ENCODE measurements at places on chromosomes 3 and 15. TPM values are rescaled to one million over a fixed set of nuclear protein-coding genes. Genes with fewer than 3 reads are reported as not detected.

The TUSC2 gene
- total RNA-seq, result 40.7 TPM

The UPK1B gene
- 12.1 TPM for total RNA-seq

The CCDC54 gene
- total RNA-seq, result not detected

The ADGRG7 gene
- total RNA-seq, result not detected

The LINGO1 gene
- 10.0 TPM for total RNA-seq

The ZFYVE19 gene
- 19.2 TPM for total RNA-seq

The HCLS1 gene
- 0.06 TPM for total RNA-seq

The RTP3 gene
- total RNA-seq, result not detected

The CSPG5 gene
- 0.97 TPM for total RNA-seq

The TFRC gene
- total RNA-seq, result 98.2 TPM

The PP2D1 gene
- total RNA-seq, result not detected

The RBP2 gene
- total RNA-seq, result not detected

The CADM2 gene
- total RNA-seq, result 0.11 TPM

The LSMEM2 gene
- not detected for total RNA-seq

The CCK gene
- 2.7 TPM for total RNA-seq

The SI gene
- total RNA-seq, result not detected

The GOLGA6A gene
- 0.07 TPM for total RNA-seq
